ENCODE measurements at places on chromosomes 7 and 10. TPM values are rescaled to one million over a fixed set of nuclear protein-coding genes. Genes with fewer than 3 reads are reported as not detected.

GRCh38 chr7:107641676-107642075, 19.0 kb upstream of the SLC26A4 start:
- ATAC-seq = no peak

- no peak for ATAC-seq
Measured at GRCh38 chr10:1685699-1686490, 51.4 kb downstream of the ADARB2 start.

- ATAC-seq = peak; percentile 61
Measured at GRCh38 chr7:30148951-30149459, 14.2 kb downstream of the MTURN start.

DNA sequence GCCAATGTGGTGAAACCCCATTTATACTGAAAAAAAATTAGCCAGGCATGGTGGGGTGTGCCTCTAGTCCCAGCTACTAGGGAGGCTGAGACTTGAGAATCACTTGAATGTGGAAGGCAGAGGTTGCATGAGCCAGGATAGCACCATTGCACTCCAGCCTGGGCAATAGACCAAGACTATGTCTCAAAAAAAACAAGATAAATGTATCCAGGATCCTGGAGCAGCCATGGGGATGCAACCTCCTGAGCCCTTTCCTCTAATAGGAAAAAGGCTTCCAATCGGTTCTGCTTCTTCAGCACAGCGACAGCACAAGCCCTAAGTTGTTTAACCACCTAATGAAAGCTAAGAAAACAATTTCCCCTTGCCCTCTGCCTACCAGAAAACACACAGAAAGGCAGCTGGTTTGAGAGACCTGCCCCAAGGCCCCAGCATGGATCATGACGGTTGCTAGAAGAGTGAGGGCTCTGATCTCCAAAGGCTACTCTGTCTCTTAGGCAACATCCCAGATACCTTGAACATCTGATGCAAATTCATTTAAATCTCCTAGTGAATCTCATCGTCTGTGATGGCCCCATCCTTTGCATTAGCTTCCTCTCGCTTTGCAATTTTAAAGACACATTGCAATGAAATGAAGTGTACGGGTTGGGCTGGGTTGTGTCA, 220.8 kb downstream of the ARHGAP21 start:
- no peak for ATAC-seq

GRCh38 chr10:30374353-30374752, 25.3 kb upstream of the MTPAP start:
- ATAC-seq = no peak

DNA sequence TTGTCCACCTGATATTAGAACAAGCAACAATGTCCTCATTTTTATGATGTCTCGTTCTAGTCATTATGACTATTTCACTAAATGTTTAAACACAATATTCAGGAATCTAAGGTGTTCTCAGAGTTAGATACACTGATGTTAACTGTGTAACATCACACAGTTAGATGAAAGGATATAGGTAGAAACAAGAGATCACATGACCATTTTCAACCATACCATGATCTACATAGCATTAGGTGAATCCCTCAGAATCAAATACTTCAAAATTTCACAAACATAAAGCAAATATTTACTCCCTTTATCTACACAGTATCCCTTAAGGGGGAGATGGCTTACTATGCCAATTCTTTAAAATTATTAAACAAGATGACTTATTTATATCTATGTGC, 90.3 kb downstream of the ANK3 start:
- no peak for ATAC-seq

- ATAC-seq = peak; percentile 11
Measured at GRCh38 chr10:69403519-69403918, 13.2 kb downstream of the TACR2 start.

DNA sequence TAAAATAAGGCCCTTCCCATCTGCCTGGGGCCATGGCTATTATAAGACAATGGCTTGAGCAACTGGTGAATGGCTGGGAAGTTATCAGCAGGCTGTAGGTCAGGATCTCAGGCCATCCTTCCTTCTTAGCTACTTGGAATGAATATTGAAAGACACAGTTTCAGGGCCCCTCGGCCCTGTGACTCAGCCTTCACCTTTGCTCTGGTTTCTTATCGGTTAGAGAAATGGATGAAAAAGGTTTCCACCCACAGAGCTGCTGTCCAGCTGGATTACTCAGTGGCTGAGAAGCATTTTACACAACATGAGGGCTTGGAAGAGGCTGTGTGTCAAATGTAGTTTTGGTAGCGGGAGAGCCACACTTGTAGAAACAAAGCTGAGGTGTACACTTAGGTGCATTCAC, 9.4 kb downstream of the ACSL5 start:
- ATAC-seq = peak; percentile 92

DDC gene
- not detected for total RNA-seq

- ATAC-seq = no peak
Measured at GRCh38 chr10:119754085-119754484, 28.2 kb downstream of the INPP5F start.

DNA sequence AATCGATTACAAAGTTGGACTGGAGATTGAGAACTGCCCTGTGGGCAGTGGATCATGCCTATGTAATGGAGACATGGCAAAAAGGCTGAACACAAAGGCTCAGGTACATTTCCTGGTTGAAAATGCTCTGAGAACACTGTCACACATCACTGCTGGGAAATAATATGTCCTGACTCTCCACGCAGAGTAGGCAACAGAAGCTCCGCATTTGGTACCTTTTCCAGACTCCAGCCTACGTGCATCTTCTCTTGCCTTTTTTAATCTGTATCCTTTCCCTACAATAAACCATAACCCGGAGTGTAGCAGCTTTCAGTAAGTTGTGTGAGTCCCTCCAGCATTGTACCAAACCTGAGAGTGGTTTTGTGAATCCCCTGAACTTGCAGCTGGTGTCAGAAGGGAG, 134.7 kb downstream of the SORBS1 start:
- ATAC-seq = no peak

PDE6C gene
- total RNA-seq = not detected

- ATAC-seq = no peak
Measured at GRCh38 chr7:33043501-33044400, 18.8 kb downstream of the NT5C3A start.

PRSS1 gene
- total RNA-seq = not detected

GRCh38 chr7:96927131-96927530, 78.2 kb upstream of the DLX6 start:
- ATAC-seq = no peak
